ENCODE measurements at places on chromosomes 3 and 15.

GRCh38 chr15:78394981-78395616, 42.9 kb upstream of the IREB2 start:
- DNase-seq = no peak

GRCh38 chr3:101821503-101821902, 27.8 kb upstream of the NFKBIZ start:
- no peak for DNase-seq

- DNase-seq = no peak
Observed at GRCh38 chr15:80208758-80209734, 43.0 kb downstream of the CTXND1 start.

GRCh38 chr3:126129398-126129891, 45.5 kb upstream of the SLC41A3 start:
- peak; percentile 35 for DNase-seq

DNA sequence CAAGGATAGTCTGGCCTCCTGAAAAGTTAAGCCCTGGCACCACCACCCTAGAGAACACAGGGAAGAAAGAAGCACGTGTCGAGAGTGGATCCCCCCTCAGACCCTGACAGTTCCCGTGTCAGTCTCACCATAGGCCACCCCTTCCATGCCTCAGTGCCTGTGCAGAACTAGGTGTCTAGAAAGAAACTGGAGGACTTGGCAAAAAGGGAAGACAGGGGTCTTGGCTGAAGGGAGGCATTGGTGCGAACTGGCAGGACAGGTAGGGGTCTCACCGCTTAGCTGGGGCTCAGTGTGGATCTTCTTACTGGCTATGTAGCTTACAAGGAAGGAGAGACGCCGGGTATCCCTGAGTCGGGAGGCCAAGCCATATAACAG, 518 bp downstream of the QARS1 start:
- DNase-seq = no peak

DNA sequence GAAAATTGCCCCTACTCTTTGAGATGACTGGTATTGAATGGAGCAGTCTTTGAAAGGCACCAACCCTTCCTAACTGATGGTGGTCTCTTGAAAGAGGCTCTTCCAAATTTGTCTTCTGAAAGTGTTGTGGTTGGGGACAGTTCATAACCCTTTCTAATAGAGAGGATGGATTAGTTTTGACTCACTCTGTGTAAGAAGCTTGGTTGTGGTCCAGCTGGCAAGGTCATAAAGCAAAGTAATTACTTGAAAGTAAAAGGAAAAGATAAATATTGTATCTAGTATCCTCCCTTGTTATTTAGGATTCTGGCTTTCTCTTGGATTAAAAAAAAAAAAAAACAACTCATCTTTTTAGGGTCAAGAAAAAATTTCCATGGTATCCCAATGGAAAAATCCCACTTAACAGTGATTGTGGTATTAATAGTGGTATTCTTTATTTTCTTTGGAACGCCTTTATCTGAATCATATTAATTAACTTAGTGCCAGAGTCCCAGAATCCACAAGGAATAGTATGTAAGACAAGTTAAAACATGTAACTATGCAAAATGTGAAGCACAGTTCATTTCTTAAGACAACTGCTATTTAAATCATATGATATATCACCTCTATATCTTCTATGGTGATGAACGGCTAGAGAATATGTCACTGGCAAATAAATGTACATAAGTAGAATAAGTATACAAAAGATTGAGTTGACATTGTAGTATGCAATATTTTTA, 469.3 kb upstream of the CDIN1 start:
- peak; percentile 77 for DNase-seq

DNA sequence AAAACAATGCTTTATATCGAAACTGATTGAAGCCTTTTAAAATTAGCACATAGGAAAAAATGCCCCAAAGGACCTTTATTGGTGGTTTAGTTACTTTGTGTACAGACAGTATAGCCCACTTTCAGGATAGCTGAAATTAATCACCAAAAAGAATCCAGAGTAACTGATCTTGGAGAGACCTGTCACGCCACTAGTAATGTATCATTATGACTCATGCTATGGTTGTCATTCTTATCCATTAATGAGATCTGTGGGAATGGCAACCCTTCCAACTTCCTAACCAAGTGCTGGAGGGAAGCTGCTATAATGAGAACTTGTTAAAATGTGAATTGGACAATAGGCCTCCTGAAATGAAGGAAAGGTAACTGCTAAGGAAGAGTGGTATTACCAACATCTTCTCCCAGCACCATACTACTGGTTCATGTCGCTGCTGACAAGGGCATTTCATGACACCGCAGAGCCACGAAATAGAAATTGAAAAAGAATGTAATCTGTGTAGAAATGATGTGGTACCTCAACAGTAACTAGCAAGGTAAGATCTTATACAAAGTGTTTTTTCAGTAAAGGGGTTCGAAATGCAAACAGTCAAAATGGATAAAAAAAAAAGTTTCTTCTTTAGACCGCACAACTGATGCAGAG, 7.1 kb upstream of the EMC4 start:
- peak; percentile 19 for DNase-seq

GRCh38 chr3:25381083-25381482, 47.0 kb upstream of the RARB start:
- DNase-seq = no peak

- peak; percentile 10 for DNase-seq
Observed at GRCh38 chr15:26771578-26772153, 1.2 kb downstream of the GABRB3 start.

GRCh38 chr3:197599089-197599765, 43.5 kb upstream of the BDH1 start:
- DNase-seq = peak; percentile 74

GRCh38 chr15:39287322-39288195, 293.3 kb upstream of the THBS1 start:
- DNase-seq = no peak

DNA sequence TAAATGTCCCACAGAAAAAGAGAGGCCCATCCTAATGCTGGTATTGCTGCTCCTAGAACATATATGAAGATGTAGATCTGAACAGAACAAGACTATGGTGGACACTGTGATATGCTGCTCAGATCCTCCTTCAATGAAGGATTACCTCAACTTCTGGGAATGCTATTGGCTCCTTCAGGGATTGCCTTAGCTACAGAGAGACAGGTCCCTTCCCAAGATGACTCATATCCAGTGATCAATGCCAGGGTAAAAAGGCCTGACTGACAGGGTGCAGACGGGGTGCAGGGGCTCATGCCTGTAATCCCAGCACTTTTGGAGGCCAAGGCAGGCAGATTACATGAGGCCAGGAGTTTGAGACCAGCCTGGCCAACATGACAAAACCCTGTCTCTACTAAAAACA, 20.5 kb upstream of the STAG1 start:
- DNase-seq = peak; percentile 47

DNA sequence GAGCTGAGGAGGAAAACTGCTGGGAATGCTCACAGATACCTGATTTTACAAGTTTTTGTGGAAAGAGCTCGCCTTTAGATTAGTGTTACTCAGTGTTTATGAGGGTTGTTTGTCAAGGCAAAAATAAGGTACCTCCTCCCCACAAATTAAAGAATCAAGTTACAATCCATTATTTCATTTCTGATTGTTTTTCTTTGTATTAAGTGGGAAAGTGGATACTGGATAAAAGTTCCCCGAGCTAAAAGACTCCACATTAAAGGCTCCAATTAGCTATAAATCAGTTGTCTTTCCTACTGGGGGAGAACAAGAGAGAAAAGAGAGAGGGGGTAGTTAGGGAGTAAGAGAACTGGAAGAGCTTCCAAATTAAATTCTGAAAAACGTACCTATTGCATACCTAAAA, 1.9 kb downstream of the ALDH1A2 start:
- no peak for DNase-seq

GRCh38 chr15:26231096-26231495, 368.0 kb upstream of the ATP10A start:
- DNase-seq = no peak

GRCh38 chr3:187263270-187263669, 28.3 kb downstream of the MASP1 start:
- peak; percentile 46 for DNase-seq

- DNase-seq = no peak
Observed at GRCh38 chr15:41543521-41543870, 561 bp downstream of the RPAP1 start.

DNA sequence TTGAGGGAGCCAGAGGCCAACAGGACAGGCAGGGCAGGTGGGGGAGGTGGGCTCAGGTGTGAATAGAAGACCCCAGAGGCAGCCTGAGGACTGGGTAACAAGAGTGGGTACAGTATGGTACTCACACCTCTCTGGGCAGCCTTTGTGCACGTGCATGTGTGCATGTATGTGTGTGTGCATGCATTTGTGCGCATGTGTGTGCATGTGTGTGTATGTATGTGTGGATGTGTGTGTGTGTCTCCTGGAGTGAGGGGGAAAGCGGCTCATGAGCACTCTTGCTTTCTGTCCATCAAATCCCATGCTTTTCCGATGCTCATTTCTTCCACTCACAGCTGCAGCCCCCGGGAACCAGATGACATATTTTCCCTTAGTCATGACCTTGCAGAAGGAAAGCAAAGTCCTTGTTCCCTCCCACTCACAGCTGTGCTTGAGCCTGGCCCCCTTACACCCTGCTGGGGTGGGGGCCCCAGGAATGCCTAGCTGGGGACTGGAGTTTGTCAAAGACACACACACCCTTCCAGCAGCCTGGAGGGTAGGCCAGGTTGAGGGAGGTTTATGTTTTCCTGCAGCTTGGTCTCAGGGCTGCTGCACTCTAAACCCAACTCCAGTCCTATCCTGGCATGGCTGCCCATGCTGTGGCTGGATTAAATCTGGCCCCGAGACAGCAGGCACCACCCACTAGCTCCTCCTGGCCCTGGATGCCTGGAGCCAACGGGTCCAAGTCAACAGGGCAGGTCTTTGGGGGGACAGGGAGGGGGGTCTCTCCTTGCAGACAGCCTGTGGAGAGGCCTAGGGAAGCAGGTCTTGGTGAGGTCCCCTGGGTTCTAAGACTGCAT, 22.5 kb downstream of the CCDC33 start:
- DNase-seq = no peak

- DNase-seq = no peak
Observed at GRCh38 chr3:189794518-189794917, 163.3 kb downstream of the TP63 start.

DNA sequence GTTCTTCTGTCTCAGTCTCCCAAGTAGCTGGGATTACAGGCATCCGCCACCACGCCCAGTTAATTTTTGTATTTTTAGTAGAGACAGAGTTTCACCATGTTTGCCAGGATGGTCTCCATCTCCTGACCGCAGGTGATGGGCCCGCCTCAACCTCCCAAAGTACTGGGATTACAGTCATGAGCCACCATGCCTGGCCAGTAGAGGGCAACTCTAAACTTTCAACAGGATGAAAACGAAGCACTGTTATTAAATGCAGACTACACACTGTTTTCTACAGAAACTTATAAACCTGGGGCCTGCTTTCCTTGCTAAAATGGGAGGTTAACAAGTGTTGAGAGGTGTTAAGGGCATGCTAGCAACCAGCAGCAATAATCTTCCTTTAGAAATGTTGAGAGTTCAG, 7.6 kb downstream of the ARPC4 start:
- DNase-seq = no peak
